ENCODE measurements at places on chromosomes 3 and 15.

DNA sequence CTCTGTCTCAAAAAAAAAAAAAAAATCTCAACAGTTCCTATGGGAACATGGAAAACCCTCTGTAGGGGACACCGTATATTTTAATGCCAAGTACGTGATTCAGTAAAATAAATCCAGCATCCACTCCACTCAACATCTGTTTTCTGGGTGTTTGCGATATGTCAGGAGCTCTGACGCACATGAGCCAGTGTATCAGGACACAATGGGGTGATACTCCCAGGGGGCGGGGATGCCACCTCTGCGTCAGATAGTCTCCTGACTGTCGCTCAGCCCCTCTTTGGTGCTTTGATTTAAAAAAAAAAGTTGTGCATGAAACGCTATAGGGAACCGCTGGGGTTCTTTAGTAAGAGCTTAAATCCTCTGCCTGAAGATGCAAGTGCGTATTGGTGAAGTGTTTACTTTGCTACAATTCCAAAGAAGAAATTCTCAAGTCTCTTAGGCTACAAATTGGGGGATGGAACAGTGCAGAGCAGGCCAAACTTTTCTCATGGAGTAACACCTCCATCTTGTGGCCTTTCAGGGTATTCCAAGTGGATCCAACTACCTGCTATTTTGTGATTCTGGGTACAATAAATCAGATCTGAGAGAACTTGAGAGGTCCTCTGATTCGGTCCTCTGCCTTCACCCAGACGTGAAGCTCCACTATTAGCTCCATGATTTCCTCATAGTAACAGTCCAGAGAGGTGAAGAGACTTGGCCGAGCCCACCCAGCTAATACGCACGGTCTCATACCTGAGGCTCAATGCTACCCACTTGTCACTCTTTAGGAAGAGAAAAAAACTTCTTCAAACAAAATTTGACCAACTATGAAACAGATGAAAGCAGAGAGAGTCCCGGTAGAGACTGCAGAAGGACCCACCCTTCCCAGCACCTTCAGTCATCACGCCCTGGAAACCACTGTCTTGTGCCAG lies 9.3 kb upstream of the NR2E3 start:
- no peak for DNase-seq

GRCh38 chr3:29731050-29731449 lies 450.2 kb downstream of the RBMS3 start:
- no peak for DNase-seq

GRCh38 chr3:39086144-39086543 lies 21.3 kb downstream of the GORASP1 start:
- no peak for DNase-seq

DNA sequence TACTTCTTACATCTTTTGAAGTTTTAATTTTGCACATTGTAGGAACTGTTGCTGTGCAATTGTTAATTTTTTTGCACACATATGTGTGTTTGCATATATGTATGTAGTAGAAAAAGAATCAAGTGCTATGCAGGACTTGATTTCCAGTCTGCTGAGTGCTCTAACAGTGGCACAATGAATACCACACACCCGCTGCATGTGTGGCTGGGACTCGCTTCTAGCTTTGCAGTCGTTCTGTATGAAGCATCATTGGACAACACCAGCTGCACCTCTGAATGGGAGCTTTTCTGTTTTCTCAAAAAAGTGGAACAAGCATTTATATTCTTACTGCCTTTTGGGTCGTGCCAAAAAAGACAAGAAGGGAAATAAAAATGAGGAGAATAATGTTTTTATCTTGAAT lies 564.7 kb downstream of the FOXP1 start:
- DNase-seq, result no peak

GRCh38 chr15:48423896-48424475 lies 92.8 kb downstream of the DUT start:
- DNase-seq, result no peak

GRCh38 chr15:41923401-41923997 lies 29.6 kb upstream of the SPTBN5 start:
- DNase-seq, result no peak

DNA sequence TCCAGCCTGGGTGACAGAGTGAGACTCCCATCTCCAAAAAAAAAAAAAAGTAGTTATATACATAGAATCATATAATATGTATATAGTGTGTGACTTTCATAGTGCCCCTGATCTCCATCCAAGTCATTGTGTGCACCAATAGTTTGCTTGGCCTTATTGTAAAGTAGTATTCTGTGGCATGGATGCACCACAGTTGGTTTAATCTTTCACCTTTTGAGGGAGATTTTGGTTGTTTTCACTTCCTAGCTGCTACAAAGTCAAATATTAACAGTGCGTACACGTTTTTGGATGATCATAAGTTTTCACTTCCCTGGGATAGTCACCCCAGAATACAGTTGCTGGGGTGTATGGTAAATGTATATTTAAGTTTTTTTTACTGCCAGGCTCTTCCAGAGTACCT lies 162.8 kb downstream of the PTPRG start:
- no peak for DNase-seq

DNA sequence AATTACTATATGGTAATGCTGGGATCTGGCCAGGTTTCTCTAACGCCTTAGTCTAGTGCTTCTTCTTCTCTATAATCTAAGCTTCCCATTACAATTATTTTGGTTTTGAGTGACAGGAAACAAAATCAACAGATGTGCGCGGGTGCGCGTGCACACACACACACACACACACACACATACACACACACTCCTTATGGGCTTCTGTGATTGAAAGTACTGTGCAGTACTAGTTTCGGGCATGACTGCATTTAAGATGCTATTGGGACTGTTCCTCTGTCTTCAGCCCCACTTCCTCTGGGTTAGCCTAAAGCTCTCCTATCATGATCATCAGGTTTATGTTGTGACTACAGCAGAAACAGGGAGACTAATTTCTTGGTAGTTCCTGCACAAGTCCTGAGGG lies 32.2 kb downstream of the EPHB1 start:
- DNase-seq, result no peak

- DNase-seq, result no peak
These were observed 131.7 kb downstream of the ATP8B4 start for GRCh38 chr15:49987198-49987785.

DNA sequence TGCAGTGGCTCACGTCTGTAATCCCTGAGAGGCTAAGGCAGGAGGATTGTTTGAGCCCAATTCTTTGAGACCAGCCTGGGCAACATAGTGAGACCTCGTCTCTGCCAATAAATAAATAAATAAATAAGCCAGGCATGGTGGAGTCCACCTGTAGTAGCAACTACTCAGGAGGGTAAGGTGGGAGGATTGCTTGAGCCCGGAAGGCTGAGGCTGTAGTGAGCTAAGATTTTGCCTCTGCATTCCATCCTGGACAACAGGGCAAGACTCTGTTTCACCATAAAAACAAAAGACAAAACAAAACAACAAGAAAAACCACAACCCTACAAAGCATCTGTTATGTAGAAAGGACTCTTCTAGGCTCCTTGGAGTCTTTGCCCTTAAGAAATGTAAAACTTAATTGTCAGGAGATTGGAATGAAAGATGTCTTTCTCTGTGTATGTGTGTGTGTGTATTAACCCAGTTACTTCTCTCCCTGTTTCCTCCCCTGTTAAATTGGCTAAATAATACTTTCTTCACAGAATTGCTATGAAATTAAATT lies 9.5 kb downstream of the NECTIN3 start:
- DNase-seq, result no peak
